ENCODE measurements at places on chromosomes 13 and 19.
A peak's percentile ranks its signal among the peaks of the same experiment; 100 is the strongest.

GRCh38 chr13:27293873-27294515, 23.4 kb downstream of the RASL11A start:
- DNase-seq: no peak

DNA sequence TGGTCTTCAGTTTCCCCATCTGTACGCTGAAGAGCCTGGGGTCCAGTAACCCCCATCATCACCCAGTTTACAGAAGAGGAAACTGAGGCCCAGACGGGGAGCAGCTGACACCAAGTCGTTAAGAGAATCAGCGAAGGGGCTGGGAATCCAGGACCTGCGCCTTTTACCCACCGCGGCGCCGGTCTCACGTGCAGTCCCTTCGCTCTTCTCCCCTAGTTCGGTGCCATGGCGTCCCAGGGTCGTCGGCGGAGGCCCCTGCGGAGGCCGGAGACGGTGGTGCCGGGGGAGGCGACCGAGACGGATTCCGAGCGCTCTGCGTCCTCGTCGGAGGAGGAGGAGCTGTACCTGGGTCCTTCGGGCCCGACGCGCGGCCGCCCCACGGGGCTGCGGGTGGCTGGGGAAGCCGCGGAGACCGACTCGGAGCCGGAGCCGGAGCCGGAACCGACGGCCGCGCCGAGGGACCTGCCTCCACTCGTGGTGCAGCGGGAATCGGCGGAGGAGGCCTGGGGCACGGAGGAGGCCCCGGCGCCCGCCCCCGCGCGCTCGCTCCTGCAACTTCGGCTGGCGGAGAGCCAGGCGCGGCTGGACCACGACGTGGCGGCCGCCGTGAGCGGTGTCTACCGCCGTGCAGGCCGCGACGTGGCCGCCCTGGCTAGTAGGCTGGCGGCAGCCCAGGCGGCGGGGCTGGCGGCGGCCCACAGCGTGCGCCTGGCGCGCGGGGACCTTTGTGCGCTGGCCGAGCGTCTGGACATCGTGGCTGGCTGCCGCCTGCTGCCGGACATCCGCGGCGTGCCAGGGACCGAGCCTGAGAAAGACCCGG, 698 bp downstream of the BLOC1S3 start:
- no peak for DNase-seq

DNA sequence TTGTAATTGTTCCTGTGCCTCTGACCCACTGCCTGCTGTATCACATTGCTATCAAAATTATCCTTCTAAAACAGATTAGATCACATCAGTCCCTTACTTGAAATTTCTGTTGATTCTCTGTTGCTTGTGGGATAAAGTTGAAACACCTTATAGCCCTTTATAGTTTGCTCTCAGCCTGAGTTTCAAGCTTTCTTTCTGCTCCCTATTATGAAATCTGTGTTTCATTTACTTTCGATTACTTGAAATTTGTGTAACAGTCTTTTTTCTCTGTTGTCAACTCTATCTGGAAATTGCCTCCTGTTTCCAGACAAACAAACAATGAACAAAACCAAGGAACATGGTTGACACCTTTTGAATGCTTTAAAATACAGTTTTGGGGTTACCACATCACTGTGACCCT, 167.9 kb downstream of the PDS5B start:
- DNase-seq: no peak

DNA sequence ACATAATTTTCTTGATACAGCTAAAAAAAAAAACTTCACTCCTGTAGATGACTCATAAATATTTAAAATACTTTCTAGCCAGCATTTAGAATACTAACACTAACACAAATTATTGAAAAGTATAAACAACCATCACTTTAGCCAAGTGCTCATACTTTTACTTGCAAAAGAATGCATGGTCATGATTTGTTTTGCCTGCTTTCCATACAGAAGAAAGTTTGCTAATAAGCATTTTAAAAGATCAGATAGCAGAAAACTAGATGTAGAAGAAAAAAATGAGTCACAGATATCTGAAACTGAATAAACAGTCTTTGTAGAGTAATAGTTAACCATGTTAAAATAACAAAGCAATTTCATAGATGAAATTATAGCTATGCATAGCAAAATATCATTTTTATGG, 2280.4 kb upstream of the PCDH20 start:
- DNase-seq: no peak

- DNase-seq: no peak
Measured at GRCh38 chr13:20461481-20461859, 64.2 kb downstream of the CRYL1 start.

DNA sequence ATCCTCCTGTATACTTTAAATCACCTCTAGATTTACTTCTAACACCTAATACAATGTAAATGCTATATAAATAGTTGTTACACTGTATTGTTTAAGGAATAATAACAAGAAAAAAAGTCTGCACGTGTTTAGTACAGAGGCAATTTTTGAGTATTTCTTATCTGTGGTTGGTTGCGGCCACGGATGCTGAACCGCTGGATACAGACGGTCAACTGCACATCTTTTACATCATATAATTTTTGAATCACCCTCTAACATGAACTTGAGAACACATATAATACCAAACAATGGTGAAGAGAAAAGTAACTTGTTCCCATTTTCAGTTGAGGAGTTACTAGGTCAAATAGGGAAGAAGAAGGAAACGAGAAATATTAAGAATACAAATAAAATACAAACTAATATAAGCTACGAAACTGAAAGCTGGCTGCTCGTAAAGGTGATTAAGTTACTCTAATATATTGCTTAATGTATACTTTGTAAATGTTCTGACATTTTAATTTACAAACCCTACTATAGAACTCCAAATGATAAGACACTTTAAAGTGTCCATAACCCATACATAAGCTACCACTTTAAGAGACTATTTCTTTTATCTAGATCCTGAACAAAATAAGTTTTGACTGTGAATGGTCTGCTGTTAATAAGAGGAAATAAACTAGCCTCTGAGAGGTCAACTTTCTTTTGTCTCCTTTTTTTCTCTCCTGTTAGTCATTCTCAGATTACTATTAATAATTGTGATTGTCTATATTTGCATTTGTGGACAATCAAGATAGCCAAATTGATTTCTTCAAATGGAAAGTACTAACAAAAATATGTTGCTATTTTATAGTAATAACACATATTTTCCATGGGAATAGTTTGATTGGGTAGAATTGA, 457.4 kb downstream of the DIAPH3 start:
- DNase-seq: no peak

DNA sequence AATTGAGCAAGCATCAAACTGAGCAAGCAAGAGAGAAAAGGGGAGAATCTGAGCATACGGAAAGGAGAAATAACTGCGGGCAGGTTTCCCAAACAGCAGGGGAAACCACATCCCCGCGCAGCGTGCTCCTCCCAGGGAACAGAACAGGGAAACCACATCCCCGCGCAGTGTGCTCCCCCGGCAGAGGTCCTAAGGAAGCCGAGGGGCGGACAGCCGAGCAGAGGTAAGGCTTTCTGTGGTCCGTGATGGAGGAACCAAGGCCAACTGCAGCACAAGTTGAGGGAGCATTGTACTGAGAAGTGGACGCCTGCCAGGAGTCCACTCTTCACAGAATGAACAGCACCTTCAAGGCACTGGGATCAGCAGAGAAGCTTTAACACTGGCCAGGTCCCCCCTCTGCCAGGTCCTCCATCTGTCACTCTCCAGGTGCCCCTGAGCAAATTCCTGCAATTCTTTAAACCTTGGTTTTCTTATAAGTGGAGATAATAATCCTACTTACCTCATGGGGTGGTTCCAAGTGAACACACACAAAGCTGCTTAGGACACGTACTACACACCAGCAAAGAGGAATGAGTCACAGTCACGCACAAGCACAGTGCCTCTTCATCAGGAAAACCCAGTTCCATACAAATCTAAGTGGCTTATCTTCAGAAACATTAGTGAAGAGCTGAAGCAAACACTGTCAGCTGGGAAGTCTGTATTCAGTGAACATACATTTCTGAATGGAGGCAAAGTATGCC, 23.0 kb upstream of the LAMP1 start:
- DNase-seq: no peak

DNA sequence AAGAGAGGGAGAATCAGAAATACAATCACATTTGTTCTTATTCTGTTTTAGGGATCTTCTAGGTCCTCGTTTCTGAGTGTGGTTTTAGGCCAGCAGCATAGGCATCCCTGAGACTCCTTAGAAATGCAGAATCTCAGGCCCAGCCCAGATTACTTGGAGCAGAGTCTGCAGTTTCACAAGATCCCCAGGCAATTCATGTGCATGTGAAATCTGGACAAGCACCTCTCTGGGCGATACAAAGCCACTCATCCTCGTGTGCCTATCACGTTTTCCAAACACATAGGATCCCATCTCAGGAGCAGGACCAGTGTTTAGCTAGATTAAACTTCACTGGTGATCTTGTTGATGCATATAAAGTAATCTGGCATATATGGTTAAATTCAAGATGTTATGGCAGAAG, 87.2 kb downstream of the KL start:
- DNase-seq: no peak

- DNase-seq: no peak
Measured at GRCh38 chr13:25708268-25708667, 336.5 kb downstream of the ATP8A2 start.

GRCh38 chr13:66409542-66409941, 820.6 kb downstream of the PCDH9 start:
- DNase-seq: no peak

- no peak for DNase-seq
Measured at GRCh38 chr13:29740961-29741360, 109.5 kb downstream of the UBL3 start.

- no peak for DNase-seq
Measured at GRCh38 chr19:14300303-14300702, 80.9 kb upstream of the ADGRE5 start.

- no peak for DNase-seq
Measured at GRCh38 chr13:33184530-33184929, 101.0 kb downstream of the STARD13 start.

- no peak for DNase-seq
Measured at GRCh38 chr19:49588365-49589122, 2.4 kb upstream of the PRR12 start.

DNA sequence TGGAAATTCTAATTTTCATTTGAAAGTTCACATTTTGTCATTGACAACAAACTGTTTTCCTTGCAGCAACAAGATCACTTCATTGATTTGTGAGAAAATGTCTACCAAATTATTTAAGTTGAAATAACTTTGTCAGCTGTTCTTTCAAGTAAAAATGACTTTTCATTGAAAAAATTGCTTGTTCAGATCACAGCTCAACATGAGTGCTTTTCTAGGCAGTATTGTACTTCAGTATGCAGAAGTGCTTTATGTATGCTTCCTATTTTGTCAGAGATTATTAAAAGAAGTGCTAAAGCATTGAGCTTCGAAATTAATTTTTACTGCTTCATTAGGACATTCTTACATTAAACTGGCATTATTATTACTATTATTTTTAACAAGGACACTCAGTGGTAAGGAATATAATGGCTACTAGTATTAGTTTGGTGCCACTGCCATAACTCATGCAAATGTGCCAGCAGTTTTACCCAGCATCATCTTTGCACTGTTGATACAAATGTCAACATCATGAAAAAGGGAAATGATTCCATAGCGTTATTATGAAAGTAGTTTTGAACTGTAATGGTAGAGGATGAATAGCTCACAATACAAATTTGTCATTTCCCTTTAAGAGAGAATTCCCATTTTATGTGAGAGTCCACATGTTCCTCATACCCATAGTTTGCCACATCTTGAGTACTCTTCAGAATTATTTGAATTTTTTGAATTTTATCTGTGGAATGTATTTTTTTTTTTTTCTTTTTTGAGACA, 2.6 kb downstream of the BRCA2 start:
- no peak for DNase-seq

GRCh38 chr13:104648291-104648690, 1582.1 kb upstream of the SLC10A2 start:
- peak; percentile 69 for DNase-seq

DNA sequence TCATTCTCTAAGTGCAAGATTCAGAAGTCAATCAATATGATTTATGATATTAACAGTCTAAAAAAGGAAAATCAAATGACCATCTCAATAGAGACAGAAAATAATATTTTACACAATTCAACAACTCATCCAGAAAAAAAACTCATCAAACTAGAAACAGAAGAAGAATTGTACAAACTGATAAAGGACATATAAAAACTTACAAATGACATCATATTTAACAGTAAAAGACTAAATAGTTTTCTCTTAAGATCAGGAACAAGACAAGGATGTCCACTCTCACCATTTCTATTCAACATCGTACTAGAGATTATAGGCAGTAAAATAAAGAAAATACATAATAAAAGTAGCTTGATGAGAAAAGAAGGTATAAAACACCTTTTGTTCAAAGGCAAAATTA, 527.3 kb downstream of the DACH1 start:
- DNase-seq: no peak

GRCh38 chr13:37491661-37492060, 106.9 kb downstream of the POSTN start:
- DNase-seq: no peak

DNA sequence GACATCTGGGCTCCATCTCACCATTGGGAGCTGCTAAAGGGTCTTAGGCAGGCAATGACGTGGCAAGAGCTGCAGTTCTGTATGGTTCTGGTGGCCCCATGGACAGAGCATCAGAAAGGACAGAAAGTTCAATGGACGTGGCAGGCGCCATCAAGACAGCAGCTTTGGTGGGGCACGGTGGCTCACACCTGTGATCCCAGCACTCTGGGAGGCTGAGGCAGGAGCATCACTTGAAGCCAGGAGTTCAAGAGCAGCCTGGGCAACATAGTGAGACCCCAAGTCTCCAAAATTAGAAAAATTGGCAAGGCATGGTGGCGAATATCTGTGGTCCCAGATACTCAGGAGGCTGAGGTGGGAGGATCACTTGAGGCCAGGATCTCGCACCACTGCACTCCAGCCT, 9.5 kb downstream of the EVI5L start:
- no peak for DNase-seq

GRCh38 chr19:16076958-16077611, 790 bp downstream of the TPM4 start:
- peak; percentile 19 for DNase-seq
